ENCODE measurements at places on chromosomes 6 and 20. TPM values are rescaled to one million over a fixed set of nuclear protein-coding genes. Genes with fewer than 3 reads are reported as not detected.
A peak's percentile ranks its signal among the peaks of the same experiment; 100 is the strongest.

DNA sequence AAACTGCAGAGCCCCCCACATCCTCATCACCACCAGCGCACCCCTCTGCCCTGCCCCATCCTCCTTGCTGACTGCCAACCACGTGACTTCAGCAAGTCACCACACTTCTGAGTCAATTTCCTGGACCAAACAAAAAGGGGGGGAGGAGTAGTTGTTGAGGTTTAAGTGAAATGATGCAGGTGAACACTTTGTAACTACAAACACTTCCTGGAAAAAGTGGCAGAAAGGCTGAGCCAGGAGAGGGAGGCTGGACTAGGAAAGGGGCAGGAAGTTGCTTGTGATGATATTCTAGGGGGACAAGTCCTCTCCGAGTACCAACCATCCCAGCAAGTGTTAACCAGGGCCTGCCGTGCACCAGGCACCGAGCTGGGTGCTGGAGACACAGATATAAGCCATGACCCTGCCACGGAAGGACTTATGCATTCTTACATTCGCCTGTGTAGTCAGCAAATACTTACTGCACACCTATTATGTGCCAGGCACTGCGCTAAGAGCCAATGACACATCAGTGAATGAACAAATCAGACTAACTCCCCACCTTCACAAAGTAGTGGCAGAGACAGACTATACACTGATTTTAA is 67.3 kb downstream of the PREX1 start:
- no peaks in the 10 kb centered on the region for H3K4me1 ChIP-seq
- no peaks in the 10 kb centered on the region for H3K27me3 ChIP-seq
- DNase-seq, result no peak
- H3K4me3 ChIP-seq, result no peak overlapping the region
- H3K36me3 ChIP-seq, result no peaks in the 10 kb centered on the region

DNA sequence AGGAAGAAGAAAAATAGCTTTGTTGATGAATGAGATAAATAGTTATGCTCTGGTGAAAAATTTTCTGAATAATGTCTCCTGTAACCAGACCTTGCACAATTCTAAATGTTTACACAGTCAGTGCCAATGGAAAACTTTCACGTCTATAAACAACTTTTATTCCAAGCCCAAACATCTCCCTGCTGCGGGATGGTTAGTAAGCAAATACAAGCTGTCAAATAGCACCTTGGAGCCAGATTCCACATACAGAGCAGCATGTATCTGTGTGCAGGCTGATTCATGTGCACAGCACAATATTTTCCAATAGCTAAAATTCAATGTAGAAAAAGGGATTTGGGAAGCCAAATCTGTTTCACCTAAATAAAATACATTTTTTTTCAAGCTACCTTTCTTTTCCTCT is 813.3 kb downstream of the HACE1 start:
- no peak overlapping the region for H3K27ac ChIP-seq
- H3K36me3 ChIP-seq, result no peaks in the 10 kb centered on the region
- DNase-seq, result no peak
- H3K27me3 ChIP-seq, result no peaks in the 10 kb centered on the region

DNA sequence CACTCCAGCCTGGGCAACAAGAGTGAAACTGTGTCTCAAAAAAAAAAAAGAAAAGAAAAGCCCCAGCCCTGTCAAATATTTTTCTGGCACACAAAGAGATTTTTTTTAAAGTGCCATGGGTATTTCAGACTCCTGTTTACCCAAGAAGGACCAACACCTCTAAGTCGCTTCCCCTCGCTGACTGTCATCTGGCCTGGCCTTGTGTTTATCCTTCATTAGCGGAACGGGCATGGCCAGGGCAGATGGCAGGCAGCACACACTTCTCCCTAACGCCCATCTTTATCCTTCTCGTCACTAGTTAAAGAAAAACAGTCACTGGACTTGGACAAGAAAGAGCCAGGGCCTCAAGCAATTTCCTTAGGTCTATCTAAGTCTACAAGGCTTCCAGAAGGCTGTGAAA is 7.3 kb upstream of the CBFA2T2 start:
- no peak for DNase-seq
- no peaks in the 10 kb centered on the region for H3K27me3 ChIP-seq
- no peak overlapping the region for H3K4me3 ChIP-seq
- no peaks in the 10 kb centered on the region for H3K4me1 ChIP-seq
- no peaks in the 10 kb centered on the region for H3K36me3 ChIP-seq

DNA sequence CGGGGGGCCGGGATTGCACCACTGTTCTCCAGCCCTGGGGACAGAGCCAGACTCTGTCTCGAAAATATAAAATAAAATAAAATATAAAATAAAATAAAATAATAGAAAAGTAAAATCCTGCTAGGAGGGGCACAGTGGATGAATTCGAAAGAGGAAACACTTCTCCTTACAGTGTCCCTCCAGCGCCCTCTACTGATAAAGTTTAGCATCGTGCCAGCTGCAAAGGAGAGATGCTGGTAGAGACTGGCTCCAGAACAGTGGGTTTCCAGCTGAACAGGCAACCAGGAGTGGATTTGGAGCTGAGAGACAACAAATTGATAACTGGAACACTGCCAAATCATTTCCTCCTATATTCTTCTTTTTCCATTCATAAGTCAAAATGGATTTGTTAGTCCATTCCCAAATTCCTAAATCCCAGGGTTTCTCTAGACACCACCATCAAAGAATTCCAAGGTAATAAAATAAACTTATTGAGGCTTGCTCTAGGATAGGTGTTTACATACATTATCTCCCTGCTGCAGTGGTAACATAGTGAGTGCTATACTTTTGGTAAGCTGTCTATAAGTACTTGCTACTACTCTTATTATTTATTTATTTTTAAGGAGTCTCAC is 31.7 kb upstream of the TBPL1 start:
- DNase-seq, result peak; percentile 90
- H3K27me3 ChIP-seq, result no peaks in the 10 kb centered on the region
- no peaks in the 10 kb centered on the region for H3K36me3 ChIP-seq
- H3K4me1 ChIP-seq, result no peaks in the 10 kb centered on the region
- peak overlapping the region; percentile 13 for H3K4me3 ChIP-seq
- H3K27ac ChIP-seq, result no peak overlapping the region

DNA sequence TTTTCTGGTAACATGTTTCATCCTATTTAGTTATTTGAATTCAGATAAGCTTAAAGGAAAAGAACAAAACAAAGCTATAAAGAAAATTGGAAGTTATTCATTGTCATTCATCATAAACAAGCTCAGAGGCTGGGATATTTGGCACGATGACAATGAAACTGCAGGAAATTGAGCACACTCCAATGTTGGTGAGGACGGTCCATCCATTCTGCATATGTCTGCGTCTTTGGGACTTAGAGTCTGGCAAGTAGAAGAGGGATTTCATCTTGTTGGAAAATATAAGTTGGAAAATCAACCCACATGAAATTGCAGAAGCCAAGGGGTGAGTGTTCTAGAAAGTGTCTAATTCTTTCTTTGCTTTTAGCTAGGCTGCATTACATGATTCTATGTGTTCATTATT is 78.4 kb downstream of the HDGFL1 start:
- no peaks in the 10 kb centered on the region for H3K4me1 ChIP-seq
- no peak for DNase-seq
- no peak overlapping the region for H3K4me3 ChIP-seq
- no peak overlapping the region for H3K27ac ChIP-seq

GRCh38 chr20:31587545-31588389 is 17.3 kb upstream of the ID1 start:
- H3K4me3 ChIP-seq, result peak overlapping the region; percentile 82
- H3K36me3 ChIP-seq, result no peaks in the 10 kb centered on the region
- no peak for DNase-seq
- H3K27me3 ChIP-seq, result no peaks in the 10 kb centered on the region
- H3K4me1 ChIP-seq, result peaks cover 16% of the 10 kb centered on the region
- H3K27ac ChIP-seq, result peak overlapping the region; percentile 79

DNA sequence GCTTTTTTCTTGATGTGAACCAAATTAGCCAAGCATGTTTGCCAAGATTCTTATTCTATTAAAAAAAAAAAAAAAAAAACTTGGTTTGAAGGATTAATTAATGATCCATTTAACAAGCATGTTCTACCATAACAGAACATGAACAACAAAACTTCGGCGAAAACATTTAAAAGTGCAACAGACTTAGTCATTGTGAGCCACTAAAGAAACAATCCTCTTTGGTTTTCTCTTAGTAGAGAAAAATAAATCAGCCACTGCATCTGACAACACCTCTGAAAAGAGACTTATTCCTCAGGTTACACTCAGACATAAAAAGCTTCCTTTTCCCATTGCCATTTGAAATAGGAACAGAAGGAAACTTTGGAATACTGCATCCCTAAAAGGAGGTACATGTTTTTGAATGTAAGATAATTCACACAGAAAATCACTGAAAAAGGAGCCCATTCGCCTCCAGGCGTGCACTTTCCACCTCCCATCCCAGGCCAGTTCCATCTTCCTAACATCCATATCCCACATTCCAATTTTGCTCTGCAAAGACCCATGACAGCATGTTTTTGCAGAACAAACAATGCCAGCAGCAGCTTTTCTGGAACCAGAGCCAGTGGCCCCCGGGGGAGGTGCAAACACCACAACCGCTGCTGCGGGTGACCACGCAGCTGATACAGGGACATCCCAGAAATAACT is 79.5 kb downstream of the ZMYND8 start:
- H3K36me3 ChIP-seq, result peaks cover 4% of the 10 kb centered on the region
- peak overlapping the region; percentile 95 for H3K27ac ChIP-seq
- H3K4me1 ChIP-seq, result peaks cover 15% of the 10 kb centered on the region
- no peak for DNase-seq
- no peaks in the 10 kb centered on the region for H3K27me3 ChIP-seq
- no peak overlapping the region for H3K4me3 ChIP-seq

- no peaks in the 10 kb centered on the region for H3K4me1 ChIP-seq
- no peaks in the 10 kb centered on the region for H3K36me3 ChIP-seq
- no peaks in the 10 kb centered on the region for H3K27me3 ChIP-seq
- no peak for DNase-seq
- no peak overlapping the region for H3K27ac ChIP-seq
These were observed 370.2 kb downstream of the KIF16B start for GRCh38 chr20:16203096-16203495.

- H3K4me1 ChIP-seq, result no peaks in the 10 kb centered on the region
- H3K27ac ChIP-seq, result no peak overlapping the region
- DNase-seq, result no peak
- no peak overlapping the region for H3K4me3 ChIP-seq
- H3K27me3 ChIP-seq, result no peaks in the 10 kb centered on the region
These were observed 20.4 kb upstream of the FOXA2 start for GRCh38 chr20:22604815-22605214.

DNA sequence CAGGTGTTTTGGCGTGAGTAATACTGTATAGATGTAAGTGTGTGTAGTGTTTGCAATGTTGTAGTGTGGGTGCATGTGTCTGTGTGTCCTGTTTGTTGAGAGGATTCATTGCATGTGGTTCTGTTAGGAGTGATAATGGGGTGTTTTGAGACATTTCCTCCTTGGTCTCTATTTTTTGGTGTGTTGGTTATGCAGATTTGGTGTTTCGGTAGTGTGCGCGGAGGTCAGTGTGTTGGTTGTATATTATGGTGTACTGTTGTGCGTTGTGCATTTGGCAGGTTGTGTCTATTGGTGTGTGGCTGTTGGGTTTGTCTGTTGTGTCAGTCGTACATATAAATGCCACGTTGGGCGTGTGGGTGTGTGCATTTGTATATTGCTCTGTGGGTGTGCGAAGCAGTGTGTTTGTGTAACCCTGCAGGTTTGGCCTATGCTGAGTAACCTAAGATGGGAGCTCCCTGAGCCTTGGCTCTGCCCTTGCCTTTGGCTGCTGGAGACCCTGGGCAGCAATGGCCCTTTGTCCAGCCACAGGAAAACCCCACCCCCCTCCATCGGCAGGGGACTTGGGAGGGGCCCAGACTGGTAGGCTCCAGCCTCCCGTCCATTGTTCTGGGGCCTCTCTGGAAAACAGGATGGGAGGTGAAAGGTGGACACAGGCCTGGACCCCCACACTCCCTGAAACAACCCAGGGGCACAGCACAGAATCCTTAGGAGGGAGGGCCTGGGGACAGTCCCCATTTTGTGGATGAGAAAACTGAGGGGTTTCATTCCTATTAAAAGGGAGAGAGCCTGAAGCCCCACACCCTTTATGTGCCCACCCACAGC is 10.3 kb upstream of the ID1 start:
- H3K4me1 ChIP-seq, result peaks cover 19% of the 10 kb centered on the region
- no peaks in the 10 kb centered on the region for H3K36me3 ChIP-seq
- H3K4me3 ChIP-seq, result no peak overlapping the region
- no peak for DNase-seq
- H3K27me3 ChIP-seq, result no peaks in the 10 kb centered on the region

DNA sequence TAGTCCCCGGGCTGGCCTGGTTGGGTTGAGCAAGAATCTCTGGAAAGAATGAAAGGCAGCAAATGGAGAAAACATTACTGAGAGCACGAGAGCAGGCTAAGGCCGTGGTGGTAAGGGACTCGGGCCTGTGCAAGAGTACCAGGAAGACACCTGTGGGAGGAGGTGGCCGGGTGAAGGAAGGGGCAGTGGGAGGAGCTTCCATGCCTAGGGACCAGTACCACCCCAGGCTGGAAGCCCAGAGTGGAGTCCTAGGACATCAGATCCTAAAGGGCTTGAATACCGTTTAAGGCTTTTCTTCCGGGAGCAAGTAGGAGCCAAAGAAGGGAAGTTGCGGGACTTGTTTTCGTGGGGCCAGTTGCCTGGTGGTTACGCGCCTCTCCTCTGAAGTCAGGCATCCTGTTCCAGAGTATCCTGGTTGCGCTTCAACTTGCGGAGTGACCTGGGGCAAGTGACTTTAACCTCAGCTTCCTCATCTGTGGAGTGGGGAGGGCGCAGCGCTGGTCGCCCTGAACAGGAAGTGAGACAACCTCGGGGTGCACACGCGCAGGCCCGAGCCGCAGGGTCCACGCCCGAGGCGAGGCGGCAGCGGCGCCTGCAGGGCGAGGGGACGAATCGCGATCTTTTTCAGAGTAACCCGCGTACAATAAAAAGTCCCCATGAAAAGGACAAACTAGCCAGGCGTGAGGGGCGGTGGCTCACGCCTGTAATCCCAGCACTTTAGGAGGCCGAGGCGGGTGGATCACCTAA is 1.1 kb upstream of the TPD52L2 start:
- DNase-seq, result peak; percentile 74
- no peaks in the 10 kb centered on the region for H3K27me3 ChIP-seq
- H3K4me1 ChIP-seq, result no peaks in the 10 kb centered on the region
- peaks cover 9% of the 10 kb centered on the region for H3K36me3 ChIP-seq

- H3K27me3 ChIP-seq, result no peaks in the 10 kb centered on the region
- H3K4me1 ChIP-seq, result no peaks in the 10 kb centered on the region
- no peak for DNase-seq
- H3K27ac ChIP-seq, result no peak overlapping the region
- H3K36me3 ChIP-seq, result no peaks in the 10 kb centered on the region
- H3K4me3 ChIP-seq, result no peak overlapping the region
These were observed 96.9 kb downstream of the JPH2 start for GRCh38 chr20:44089987-44090674.

GNAS-AS1 gene
- not detected for total RNA-seq

SNX21 gene
- total RNA-seq, result 182 TPM

SLC52A3 gene
- total RNA-seq, result 3.0 TPM

SLC35F1 gene
- total RNA-seq, result not detected
